ENCODE measurements at places on chromosomes 5 and 9.

DNA sequence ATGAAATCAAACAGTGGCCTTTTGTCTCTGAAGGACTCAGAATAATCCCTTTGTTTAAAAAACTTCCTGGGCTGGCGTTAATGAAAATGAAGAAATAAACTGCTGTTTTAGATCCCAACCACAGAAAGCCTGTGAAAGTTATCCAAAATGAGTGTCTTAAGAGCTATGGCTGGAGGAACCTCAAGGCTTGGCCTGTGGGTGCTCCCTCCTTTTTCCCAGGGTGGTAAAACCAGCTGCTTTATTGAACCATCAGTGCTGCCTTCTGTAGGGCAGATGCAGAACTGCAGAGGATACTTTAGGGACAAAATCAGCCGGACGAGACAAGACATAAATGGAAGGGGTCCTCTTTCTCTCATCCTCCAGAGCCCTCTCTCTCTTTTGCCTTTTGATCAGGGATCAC, 100.9 kb downstream of the SMARCA2 start:
- DNase-seq: no peak

DNA sequence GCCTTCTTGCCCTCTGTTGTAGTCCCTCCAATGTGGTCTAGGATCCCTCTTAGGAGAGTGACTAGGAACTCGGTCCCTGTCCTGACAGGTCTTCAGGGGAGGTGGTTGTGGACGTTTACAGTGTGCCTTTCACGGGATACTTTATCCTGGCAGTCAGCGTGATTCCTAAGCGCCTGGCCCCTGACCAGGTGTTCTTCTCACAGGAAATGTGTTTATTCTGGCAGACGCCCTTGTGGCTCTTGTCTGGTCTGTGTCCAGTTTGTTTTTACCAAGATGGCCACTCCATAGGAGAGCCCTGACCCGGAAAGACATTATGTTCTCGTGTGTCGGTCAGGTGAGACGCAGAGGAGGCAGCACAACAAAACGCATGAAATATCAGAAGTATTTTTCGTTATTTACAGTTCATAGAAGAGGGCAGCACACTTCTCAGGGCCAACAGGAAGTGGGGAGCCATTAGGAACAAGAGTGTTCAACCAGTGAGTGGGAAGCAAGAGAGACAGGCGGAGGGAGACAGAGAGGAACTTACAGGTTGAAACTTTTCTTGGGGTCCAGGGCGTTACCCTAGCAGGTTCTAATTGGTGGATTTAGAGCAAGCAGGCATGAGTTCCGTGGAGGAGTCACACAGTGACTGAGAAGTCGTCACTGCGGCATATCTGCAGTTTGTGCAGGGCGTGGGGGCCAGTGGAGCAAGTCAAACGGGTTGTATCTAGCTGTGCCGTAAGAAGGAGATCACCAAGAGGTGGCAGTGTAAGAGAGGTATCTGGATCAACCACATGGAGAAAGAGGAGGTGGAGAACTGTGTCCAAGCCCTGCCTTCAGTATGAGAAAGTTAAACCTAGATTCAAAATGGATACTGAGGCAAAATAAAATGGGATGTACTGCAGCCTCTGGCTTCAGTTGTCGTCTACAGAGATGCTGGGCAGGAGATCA, 412.9 kb downstream of the ZSWIM6 start:
- no peak for DNase-seq

DNA sequence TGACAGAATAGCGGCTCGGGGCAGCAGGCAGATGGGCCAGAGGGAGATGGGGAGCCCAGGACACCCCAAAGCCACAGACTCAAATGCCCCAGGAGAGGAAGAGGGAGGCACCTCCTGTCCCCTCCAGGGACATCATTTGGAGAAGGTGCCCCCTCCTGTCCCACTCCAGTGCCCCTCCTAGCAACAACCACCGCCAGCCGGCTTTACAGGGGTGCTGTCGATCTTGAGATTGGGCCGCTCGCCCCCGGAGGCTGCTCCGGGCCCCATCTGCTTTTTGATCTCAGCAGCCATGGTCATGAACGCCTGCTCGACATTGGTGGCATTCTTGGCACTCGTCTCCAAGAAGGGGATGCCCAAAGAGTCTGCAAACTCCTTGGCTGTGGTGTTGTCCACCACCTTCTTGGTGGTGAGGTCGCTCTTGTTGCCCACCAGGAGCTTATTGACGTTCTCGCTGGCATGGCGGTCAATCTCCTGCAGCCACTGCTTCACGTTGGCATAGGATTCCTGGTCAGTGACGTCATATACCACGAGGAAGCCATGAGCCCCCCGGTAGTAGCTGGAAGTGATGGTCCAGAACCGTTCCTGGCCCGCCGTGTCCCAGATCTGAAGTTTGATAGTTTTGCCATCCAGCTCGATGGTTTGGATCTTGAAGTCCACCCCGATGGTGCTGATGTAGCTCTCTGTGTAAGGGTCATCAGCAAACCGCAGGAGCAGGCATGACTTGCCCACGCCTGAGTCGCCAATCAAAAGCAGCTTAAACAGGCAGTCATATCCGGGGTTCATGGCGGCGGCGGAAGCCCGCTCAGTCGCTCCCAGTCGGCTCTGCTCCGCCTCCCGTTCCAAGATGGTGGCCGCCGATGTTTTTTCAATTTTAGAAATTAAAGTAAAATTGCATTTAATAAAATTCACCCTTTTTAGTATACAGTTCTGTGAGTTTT, 14.0 kb upstream of the FRMPD1 start:
- no peak for DNase-seq

DNA sequence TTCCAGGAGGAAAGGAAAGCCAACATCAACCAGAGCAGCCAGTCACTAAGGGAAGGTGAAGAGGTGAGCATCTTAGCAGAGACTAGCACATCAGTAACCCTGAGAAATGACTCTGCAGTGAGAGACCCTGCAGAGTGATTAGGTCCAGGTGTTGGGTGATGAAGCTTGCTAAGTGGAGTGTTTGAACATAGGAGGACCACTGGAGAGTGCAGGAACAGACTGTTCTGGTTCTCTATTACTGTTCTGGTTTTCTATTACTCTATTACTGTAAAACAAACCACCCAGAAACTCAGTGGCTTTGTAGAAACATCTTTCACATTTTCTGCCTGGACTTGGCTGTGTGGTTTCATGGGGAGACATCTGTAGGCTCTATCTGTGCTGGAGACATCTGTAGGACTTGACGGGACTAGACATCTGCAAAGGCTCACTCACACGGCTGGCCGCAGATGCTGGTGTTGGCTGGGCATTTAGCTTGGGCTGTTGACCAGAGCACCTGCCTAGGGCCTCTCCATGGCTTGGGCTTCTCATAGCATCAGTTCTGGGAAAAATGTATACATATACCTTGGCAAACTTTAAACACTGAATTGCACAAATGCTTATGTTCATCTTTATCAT, 33.4 kb upstream of the SPATA31E1 start:
- peak; percentile 40 for DNase-seq

GRCh38 chr9:20623748-20624124, 1.4 kb upstream of the MLLT3 start:
- DNase-seq: no peak

DNA sequence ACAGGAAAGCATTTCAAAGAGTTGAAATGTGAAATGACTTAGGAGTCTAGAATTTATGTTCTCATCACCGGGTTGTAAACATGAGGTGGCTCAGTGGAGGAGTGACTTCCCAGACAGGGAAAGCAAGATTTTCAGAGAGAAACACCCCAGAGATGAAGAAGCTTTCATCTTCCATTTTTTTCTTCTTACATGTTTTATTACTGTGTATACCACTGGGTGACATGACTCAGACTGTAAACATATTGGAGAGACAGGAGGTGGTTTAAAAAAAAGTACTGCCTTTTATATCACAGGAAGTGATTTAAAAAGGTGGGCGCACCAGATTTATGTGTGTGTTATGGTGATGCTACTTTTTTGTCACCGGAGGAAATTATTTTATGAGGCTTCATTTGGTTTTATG, 209.1 kb upstream of the TUT7 start:
- no peak for DNase-seq

- DNase-seq: no peak
Observed at GRCh38 chr5:115072266-115073064, 97.2 kb downstream of the TRIM36 start.

DNA sequence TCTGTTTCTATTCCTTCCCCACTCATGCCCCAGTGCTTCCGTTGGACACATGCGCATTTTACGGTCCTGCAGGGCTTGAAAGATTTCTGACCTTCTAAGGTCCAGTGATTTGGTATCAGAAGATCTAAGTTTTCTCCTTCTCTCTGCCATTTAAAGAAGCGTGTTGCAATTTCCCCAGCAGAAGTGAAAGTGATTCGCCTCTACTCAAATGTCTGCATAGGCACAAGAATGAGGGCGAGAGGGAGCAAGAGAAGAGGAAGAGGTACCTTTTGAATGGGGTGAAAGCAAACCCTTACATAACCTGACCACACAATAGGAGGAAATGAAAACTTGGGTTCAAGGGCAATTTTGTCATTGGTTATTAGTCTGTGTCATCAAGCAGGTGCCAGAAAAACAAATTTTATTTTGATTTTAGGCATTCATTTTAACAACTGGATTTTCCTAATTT, 31.7 kb upstream of the NR3C1 start:
- DNase-seq: no peak

DNA sequence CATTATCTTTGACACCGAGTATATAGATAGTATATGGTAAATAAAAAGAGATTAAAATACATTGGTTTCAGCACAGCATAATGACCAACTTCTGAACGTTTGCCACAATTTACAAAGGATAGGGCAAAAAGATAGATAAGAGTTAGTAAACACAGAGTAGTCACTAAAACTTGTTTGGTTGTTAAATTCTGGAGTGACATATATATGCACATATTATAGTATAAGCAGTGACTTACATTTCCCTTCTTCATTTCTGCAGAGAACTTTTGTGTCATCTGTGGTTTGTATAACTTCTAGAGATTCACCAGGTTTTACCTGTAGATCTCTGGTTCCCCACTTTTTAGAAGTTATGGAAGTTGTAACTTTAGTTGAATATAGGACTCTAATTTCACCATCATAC, 44.4 kb upstream of the RICTOR start:
- DNase-seq: no peak

GRCh38 chr5:78690253-78690972, 41.8 kb upstream of the LHFPL2 start:
- no peak for DNase-seq

- DNase-seq: no peak
Observed at GRCh38 chr9:84705128-84705527, 35.6 kb downstream of the NTRK2 start.

DNA sequence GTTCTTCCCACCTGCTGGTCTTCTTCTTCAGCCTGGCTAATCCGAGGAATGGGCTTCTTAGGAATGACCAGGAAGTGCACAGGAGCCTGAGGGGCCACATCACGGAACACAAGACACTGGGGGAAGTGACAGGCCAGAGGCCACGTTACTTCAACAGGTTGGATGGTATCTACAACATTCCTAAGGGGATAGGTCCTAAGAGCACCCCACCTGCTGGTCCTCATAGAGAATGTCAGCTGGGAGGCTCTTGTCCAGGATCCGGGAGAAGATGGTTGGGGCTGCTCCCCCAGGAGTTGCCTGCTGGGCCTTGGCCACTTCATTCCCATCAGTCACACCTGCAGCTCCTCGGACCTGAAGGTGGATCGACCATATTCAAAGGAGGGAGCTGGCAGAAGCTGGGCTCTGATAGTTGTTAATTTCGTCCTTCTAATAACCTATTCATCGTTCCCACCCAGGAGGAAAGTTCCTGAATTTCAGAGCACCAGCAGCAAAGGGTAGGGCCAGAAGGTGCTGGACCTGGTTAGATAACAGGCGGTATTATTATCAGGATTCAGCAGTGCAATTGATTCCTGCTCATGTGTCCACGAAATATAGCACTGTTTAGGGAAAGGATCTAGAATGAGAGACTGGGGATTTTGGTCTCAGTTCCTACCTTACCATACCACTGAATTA, 1.3 kb downstream of the HINT2 start:
- peak; percentile 2 for DNase-seq

DNA sequence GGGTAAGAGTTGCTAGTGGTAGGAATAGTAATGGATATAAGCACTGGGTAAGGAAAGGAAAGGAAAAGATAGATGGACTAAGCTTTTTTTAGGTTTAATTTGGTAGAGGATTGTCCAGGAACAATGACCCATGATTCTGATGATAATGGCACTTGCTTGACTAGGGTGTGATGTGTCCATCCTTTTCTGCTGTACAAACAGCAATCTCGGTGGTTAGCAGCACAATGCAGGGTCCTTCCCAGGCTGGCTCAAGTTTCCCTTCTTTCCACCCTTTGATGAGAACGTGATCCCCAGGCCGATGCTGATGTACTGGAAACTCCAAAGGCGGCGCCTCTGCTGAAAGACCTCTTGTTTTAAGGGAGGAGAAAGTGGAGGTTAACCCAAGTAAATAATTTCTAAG, 105.3 kb downstream of the TMEM167A start:
- no peak for DNase-seq

GRCh38 chr9:86241216-86241615, 18.2 kb downstream of the C9orf153 start:
- no peak for DNase-seq

DNA sequence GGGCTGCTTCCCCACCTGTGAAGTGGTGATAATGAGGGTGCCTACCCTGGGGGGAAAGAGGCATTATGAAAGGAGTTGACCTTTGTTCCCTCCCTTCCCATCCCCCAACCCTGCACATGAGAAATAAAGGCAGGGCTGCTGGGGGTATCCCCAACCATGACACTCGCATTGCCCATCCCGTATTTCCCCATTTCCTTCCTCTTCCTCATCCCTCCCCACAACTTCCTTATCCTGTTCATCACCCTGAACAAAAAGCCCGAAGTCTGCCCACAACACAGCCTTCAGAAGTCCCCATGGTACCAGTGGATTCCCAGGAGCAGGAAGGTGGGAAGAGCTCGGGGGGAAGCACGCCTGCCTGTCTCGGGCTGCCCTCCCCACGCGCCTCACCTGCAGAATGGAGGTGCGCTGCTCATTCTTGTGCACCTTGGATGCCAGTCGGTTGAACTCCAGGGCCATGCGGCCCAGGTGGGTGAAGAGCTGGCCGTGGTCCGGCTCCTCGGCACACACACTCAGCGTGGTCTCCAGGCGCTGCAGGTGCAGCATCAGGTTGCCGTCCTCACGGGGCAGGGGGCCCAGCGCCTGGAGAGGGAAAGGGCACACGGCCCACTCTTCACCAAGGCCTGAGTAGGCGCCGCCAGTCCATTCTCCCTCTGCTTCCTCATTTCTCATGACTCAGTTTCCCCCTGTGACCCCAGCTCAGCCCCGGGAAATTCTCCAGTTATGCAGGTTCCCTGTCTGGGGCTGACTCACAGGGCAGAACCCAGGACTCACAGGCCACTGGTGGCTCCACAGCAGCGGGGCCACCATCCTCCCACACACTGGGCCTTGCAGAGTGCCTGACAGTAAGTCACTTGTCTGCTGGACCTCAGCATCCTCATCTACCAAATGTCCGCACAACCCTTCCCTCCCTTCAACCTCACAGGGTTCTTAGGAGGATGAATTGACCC, 24.2 kb downstream of the TNIP1 start:
- DNase-seq: no peak

DNA sequence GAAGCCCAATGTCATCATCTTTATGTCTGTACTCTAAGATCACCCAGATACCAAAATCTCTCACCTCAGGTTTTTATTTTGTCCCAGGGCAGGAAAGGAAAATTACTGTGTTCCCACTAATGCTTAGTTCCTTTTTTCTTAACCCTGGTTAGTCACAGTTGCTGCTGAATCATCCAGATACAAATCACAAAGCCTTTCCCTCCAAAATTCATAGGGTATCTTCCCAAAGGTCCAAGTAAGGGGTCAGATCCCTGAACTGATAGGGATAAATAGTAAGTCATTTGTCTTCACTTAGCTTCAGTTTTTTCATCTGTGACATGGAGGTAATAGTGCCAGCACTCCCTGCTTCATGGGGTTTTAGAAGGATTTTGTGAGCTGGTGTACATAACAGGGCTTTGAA, 2.2 kb downstream of the PLCXD3 start:
- DNase-seq: no peak

GRCh38 chr5:4817767-4818166, 322.4 kb upstream of the ADAMTS16 start:
- no peak for DNase-seq

- DNase-seq: no peak
Observed at GRCh38 chr9:79665369-79665768, 93.6 kb downstream of the TLE4 start.

Measured in NCI-H2171 treated with DMSO at 0.1 percent for 48 hours (cell line).